ENCODE measurements at places on chromosomes 11 and 22.

- DNase-seq = no peak
Measured at GRCh38 chr11:102426000-102426399, 26.6 kb downstream of the TMEM123 start.

DNA sequence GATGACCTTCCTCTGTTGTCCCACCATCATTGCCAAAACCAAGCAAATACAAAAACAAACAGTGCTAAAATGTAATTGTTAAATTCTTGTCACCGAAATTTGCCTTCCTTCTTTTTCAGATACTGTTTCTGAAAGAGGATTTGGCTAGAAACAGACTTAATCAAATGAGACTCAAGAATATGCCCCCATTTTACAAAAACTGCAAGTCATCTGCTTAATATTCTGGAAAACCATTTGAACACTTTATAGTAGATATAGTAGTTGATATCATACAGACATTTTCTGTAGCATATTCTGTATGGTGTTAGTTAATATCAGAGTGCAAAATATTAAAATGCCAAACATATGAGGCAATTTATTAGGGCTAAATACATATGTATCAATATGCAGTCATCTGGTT lies 3.5 kb downstream of the OR5M1 start:
- no peak for DNase-seq

GRCh38 chr11:6825231-6825744 lies 20.2 kb upstream of the OR10A5 start:
- no peak for DNase-seq

DNA sequence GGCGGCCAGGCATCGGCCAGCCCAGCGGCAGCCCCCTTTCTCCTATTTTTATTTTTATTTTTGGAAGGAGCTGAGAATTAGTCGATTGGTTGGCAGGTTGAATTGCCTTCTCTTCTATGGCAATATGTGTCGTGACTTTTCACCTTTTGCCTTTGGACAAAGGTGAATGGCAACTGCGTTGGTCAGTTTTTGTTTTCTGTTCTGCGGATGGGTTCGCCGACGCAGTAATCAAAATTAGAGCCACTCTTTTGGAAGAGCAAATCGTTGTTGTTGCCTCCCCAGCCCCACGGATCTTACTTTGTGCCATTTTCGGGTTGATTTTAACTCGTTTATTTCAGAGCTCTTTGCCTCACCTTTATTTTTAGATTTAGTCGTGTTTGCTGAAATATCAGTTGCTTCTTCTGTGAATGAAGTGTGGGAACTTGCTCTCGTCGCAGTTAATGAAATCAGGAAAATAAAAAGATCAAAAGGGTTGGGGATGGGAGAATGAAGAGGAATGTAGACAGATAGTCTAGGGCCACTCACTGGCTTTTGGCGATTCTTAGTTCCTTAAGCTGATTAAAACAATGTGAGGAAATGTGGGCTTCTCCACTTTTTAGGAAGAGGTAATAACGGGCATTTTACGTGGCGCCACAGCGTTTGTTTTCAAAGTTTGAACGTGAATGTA lies 1.6 kb downstream of the CECR2 start:
- no peak for DNase-seq

- DNase-seq = no peak
Measured at GRCh38 chr22:28942801-28943500, 59.6 kb downstream of the ZNRF3 start.

GRCh38 chr11:109644152-109644551 lies 222.2 kb downstream of the C11orf87 start:
- no peak for DNase-seq

GRCh38 chr11:67255353-67255752 lies 10.9 kb upstream of the GRK2 start:
- no peak for DNase-seq

- no peak for DNase-seq
Measured at GRCh38 chr22:19378344-19378674, 53.2 kb downstream of the HIRA start.

DNA sequence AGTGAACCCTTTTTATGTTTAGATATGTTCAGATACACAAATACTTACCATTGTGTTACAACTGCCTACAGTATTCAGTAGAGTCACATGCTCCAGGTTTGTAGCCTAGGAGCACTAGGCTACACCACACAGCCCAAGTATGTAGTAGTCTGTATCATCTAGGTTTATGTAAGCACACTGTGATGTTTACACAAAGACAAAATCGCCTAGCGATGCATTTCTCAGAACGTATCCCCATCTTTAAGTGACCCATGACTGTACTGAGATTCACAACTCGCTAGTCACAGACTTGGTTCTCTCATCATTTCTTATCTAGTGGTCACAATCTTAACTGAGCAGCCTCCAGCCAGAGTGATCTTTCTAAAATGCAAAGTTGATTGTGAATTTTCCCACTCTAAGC lies 119.2 kb downstream of the RASSF10 start:
- DNase-seq = no peak

DNA sequence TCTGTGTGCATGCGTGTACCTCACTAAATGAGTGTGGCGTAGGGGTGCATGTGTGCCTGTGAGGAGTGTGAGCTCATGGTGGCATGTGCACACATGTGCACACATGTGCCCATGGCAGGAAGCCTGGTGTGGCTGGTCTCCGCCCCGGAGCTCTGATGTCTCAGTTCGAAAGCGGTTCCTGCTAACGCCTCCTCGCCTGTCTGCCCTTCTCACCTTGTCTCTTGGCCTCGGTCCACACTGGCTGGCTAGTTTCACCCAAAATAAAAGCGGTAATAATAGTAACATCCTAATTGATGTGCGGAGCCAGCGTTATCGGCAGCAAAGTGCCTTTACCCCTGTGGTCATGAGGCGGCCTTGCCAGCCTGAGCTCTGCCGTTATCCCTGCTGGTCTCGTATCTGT lies 1190.4 kb downstream of the BRD1 start:
- DNase-seq = no peak

- DNase-seq = no peak
Measured at GRCh38 chr11:76588455-76589325, 81.9 kb downstream of the LRRC32 start.

- DNase-seq = no peak
Measured at GRCh38 chr11:121763526-121763925, 310.8 kb upstream of the SORL1-AS1 start.

DNA sequence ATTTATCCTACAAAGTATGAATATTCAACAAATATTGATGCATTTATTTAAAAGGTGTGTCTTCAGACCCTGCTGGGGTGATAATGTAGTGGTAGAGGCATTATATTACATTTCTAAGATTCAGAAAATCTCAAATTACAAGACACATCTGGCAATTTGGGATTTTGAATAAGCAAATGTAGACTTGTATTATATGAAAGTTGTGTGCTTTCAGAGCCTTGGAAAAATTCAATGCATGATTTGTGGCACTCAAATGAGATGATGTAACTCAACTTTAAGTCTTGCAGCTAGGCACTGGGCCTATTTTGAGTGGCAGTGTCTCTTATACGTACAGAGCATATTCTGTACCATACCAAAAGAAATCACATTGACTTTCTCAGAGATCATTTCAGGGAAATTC lies 214.4 kb downstream of the ETS1 start:
- DNase-seq = no peak

DNA sequence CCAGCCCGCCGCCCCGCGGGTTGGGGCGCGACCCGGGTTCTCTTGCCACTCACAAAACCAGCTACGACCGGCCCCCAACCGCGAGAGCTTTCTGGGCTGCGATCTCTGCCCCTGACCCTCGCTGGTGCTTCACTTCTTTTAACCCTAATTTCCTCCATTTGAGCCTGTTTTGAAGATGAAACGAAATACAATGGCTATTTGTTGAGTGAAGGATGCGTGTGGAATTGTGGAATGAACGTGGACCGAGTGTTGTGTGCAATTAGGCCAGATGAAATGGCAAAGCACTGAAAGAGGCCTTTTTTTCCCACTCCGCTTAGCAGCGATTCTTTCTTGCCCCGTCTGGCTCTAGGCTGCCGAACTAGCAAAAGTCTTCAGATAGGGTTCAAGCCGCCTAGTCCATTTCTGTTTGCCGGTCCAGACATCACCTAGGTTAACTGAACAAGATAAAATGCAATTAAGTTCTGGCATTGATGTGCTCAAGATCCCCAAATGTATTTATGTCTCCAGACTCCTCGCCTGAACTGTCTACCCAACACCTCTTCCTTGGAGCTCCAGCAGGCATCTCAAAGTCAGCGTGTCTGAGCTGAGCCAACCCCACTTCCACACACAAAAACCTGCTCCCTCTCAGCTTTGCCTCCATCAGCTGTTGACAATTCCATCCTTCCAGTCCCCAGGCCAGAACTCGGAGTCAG lies 471 bp upstream of the TMEM184B start:
- no peak for DNase-seq

GRCh38 chr11:90329043-90329442 lies 106.2 kb upstream of the CHORDC1 start:
- DNase-seq = no peak

GRCh38 chr11:128513915-128514681 lies 73.3 kb downstream of the ETS1 start:
- no peak for DNase-seq

DNA sequence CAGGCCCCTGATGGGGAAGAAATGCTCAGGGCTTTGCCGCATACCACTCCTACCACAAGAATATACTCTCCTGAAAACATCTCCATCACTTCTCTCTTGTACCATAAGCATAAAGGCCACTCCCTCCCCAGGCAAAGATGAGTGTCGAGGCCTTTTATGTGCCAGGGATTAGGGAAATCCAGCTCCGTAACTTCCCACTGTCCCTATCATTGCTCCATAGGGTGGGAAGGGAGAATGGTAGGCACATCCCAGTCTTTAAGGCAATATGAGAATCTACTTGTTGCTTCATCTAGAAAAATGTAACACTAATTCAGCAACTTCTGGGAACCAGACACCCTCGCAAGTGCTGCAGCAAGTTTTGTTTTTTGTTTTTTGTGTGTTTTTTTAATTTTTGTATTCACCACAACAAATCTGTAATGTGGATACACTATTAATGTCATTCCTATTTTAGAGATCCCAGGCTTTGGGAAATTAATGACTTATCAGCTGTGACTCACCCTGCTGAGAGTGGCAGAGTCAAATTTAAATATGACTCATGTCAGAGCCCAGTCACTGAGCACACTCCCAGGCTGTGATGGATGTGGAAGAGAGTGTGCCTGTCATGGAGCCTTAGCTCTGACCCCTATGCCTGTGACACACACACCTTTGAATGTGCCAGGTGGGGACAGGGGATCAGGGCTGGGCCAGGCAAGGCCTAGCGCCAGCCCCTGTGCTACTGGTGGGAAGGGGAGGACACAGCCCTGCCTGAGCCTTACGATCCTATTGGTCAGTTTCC lies 23.4 kb downstream of the PANX1 start:
- DNase-seq = no peak

GRCh38 chr11:61586792-61587430 lies 6.0 kb upstream of the SYT7 start:
- DNase-seq = no peak

DNA sequence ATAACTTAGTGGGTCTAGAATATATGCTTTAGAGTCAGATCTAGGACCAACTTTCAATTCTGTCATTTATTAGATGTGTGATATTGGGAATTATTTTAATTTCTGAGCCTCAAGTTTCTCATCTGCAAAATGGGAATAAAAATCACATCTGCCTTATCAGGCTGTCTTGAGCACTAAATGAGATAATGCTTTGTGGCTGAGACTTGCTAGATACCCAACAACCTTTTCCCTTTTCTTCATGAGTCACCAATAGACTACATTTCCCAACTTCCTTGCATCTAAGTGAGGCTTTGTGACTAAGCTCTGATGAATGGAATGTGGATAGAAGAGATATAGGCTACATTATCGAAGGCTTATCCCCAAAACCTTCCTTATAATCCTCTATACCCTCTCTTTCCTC lies 220.7 kb upstream of the SESN3 start:
- no peak for DNase-seq

- no peak for DNase-seq
Measured at GRCh38 chr11:93652161-93652597, 9.3 kb upstream of the CEP295 start.

GRCh38 chr11:2382129-2382517 lies 5.0 kb downstream of the CD81 start:
- no peak for DNase-seq

DNA sequence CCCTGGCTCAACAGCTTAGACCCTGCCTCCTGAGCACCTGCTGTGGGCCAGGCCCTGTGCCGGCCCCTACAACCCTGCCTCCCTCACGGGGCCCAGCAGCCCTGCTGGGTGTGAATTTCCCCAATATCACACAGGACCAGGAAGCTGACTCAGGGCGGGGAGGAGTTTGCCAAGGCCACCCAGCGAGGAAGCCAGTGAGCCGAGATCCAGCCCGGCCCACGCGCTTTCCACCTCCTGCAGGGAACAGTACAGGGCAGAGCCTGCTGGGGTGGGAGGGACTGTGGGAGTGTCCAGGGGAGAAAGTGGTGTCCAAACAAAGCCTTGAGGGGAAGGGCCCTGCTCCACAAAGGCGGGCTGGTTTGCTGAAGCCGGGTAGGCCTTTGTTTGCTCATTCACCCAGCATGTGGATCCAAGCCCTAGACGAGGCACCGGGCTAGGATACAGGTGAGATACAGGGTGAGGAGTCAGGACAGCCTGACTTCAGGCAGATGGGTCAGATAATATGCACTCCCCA lies 26.8 kb downstream of the RPL3 start:
- DNase-seq = no peak

DNA sequence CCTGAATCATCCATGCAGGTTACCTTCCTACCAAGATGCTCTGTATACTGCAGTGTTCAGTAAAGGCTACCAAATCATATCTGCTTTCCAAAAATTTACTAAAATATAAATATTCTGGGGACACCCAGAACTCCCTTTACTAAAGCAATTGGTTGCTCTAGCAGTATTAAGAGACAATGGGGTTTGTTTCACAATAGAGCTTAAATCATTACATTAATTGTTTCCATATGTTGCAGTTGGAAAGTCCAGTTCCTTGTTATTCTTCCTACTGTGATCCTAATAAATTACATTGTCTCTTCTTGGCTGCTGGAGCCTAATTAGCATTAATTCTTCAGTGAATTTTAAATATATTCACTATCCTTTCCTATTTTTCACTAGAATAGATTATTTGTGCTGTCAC lies 316.0 kb upstream of the MTNR1B start:
- no peak for DNase-seq

All from GM12892 (cell line).